ENCODE measurements at places on chromosomes 16 and 17.

DNA sequence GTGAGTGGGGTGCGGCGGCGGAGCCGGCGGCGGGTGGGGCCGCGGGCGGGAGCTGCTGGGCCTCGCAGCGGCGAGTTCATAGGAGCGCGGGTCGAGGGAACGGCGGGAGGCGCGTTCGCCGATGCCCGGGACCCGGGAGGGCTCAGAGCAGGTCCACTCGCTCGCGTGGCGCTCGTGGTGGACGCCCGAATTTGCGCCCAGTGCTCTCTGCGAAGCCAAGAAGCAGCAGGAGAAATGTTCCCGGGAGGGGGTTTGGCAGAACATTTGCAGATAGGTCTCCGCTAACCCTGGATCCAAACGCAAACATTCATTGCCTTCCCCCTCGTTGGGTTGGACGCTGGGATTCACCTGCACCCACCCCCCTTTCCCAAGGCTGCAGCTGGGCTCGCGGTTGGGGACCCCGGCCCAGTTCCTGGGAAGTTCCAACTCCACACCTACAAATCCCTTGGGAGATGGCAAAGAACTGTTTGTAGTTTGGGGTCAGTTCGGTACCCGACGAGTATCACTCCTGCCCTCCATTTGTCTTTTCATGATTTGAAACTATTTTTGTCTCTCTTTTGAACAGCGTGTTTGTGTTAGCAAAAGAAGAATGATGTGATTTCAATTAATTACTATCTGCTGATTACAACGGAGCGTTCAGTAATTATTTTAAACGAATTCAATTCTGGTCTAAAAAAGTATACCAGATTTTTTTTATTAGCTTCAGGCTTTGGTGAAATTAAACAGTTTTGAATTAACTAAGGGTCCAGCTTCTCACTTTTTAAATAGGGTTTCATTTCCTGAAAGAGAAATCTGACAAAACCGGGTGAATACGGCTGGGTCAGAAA is 2.3 kb downstream of the NTN1 start:
- DNase-seq, result no peak

DNA sequence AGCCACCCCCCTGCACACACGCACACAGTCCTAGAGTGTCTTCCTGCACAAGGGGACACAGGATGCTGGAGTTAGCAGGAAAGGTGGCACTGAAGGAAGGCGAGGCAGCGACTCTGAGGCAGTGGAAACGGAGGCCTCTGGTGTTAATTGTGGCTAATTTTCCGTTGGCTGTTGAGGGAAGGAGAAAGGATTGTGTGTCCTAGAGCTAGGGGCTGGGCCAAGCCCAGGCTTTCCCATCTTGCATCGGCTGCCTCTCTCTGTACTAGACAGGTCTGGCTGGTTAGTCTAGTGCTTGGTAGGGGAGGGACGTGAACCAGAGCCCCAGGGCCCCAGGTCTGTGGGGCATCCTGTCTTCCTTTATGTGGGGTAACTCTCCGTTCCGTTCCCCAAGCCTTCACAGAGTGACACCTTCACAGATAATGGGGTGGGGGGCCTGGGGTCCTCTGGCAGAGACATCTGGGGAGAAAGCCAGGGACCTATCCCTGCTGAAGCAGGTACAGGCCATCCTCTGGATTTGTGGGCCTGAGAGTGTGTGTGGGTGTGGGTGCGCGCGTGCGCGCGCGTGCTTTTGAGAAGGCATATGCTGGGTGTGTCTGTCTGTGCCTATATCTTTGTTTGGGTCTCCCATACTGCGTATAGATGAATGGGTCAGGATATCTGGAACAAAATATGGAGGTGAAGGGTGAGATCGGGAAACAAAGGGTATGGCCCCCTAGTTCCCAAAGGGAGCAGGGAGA is at the start of gene CHD3:
Gene CHD3, plus strand, starts transcription at position 606 of the 737 bp plus-strand sequence. CDS start 212 bp downstream, outside the sequence.
- DNase-seq, result no peak

DNA sequence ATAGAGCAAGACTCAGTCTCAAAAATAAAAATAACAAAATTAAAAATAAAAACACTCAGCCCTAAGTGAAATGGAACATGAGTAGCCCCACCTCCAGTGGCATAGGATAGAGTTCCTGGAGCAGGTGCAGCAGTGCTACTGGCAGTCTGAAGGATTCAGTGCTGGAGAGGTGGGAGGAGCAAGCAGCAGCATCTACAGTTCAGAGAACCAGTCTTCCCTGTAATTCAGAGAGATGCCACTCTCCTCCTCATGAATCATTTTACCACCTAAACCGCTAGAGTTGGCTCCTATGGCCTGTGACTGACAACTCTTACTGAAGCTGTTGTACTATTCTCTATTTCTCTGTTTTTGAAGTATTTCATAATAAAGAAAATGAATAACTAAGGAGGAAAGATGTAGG is 56.0 kb upstream of the SMURF2 start:
- DNase-seq, result no peak

DNA sequence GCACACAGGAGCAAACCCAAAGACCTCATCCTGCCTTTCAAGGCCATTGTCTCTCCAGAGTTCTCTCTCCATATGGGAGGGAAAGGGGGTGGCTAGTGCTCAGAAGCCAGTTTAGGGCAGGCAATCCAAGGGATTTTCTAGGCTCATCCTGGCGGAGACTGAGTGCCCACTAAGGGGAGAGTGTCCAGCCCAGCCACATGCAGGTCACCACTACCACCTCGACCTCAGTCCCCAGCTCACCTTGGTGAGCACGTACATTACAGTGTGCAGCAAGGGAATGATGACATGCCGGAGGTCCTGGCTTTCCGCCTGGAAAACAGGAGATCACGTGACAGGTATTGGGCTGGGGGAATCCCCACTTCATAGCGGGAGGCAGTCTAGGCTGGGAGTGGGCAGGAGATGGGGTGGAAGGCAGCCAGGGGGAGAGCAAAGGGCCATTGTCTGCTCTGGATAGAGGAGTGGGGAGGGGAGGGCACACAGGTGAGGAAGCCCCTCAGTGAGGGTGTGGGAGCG is 29.9 kb downstream of the PIK3R6 start:
- DNase-seq, result no peak
